Activated CD8-positive, alpha-beta memory T cell treated with anti-CD3 and anti-CD28 coated beads, Interleukin-2, amount 50 U/mL, for 48 hours (primary cell): ENCODE measurements at places on chromosomes 11 and 22.

DNA sequence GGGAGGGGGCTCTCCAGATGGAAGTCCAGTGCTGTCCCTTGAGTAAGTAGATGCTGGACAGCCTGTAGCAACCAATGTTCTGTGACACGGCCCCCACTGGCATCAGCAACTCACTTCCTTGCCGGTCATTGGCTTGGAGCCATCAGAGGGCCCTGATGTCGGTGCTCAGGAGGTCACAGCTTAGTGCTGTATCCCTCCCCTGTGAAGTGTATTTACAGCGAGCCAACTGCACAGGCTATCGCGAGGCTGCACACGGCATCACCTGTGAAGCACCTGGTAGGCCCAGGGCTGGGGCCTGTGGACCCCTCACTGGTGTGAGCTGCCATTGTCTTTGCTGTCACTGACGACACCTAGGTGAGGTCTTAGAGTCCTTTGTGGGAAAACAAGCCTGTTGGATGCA, 13.4 kb upstream of the ACR start:
- no peak for DNase-seq

DNA sequence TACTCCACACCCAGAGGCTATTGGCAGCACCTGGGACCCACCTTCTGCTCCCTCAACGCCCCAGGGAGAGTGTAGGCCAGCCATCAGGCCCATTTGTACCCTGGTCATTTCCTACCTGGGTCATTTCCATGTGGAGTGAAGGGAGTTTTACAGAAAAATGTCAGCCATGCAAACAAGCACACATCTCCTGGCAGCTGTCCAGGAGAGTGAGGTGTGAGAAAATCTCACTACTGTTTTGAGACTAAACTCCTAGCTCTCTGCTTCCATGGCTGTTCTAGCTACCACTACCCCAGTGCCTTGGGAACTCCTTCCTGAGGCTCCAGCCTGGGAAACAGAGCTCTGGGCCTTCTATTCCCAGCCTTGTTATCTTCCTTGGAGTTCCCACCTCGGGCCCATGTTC, 2.8 kb upstream of the TMPRSS13 start:
- DNase-seq, result peak; percentile 88

GRCh38 chr11:116519499-116519898, 253.3 kb downstream of the BUD13 start:
- DNase-seq, result no peak

DNA sequence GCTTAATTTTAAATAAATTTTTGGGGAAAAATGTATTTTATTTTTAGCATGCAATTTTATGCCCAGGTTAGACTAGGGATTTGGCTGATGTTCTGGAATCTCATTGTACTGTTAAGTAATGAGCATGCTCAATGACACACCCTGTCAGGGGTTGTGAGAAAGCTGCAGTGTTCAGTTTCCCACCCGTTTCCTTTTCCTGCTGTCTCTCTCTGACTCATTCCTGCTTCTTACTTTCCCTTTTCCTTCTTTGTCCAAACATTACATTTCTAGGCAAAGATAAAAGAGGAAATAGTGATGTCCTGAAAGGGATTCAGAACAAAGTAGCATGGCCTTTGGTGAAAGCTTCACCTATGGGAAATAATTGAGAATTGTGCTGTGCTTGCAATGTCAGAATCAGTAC, 22.7 kb downstream of the OOSP3 start:
- no peak for DNase-seq

DNA sequence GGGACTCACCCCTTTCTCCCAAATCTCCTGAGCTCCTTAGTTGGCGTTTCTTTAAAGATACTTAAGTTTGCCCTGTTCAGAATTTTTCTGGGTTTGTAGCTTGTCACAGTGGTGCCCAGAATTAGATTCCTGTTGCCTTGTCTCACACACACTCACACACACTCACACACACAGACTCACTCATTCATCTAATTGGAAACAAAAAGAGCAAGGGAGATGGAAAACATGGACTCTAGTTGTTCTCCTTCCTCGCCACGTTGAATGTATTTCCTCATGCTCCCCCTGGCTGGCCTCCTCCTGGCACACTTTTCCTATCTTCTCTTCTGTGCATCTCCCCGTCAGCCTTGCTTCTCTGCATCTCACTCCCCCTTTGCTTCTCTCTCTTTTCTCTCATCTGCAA, 752.3 kb downstream of the NTM start:
- DNase-seq, result no peak

DNA sequence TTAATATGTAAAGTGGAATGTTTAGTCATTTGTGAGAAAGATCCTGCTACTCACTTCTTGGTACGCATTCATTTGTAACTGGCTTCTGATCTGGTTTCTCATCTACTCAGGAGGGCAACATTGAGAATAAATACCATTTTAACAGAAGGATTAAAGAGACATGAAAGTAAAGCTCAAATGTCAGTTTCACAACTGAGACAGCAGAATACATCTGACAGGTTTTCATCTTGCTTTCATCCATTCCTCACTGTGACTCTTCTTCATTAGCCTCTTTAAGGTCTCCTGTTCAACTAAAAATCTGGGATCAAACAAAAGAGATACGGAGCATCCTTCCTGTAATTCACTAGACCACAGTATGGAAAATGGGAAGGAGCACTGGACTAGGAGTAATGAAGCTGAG, 31.4 kb upstream of the CCDC89 start:
- no peak for DNase-seq
